ENCODE measurements at places on chromosomes 1 and 21.

GRCh38 chr21:29520171-29520570, 221.4 kb downstream of the BACH1 start:
- DNase-seq = no peak

DNA sequence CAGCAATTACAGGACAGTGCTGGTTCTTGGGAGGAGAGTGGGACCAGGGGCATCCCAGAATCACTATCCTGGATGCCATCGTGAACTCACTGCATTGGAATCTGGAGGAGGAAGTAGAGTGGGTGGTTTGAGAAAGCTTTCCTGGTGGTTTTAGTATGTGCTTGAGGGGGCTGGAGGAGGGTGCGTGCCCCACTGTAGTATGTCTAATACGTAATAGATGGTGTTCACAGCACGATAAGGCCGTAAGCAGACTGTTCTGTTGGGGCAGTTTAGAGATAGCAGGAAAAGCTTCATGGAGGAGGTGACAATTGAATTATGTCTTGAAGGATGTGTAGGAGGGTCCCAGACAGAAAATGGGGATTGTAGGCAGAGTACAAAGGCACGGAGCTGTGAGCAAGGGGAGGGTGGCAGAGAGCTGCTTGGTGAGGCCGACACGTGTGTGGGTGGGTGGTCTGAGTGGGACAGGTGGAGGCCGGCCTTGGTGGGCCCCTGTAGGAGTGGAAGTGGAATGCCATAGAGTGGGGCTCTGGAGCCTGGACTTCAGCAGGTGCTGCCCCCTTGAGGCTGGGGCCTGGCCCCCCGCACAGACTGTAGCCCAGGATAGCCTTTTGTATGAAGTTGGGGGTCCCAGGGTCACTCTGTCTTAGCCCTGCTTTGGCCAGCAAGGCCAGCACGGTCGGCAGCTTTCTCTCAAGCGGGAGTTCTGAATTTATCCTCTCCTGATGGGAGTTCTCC, 37.0 kb downstream of the IL6R start:
- DNase-seq = no peak

GRCh38 chr1:218402786-218403120, 57.6 kb downstream of the TGFB2 start:
- DNase-seq = no peak

- no peak for DNase-seq
Measured at GRCh38 chr1:184767591-184767990, 12.9 kb upstream of the EDEM3 start.

DNA sequence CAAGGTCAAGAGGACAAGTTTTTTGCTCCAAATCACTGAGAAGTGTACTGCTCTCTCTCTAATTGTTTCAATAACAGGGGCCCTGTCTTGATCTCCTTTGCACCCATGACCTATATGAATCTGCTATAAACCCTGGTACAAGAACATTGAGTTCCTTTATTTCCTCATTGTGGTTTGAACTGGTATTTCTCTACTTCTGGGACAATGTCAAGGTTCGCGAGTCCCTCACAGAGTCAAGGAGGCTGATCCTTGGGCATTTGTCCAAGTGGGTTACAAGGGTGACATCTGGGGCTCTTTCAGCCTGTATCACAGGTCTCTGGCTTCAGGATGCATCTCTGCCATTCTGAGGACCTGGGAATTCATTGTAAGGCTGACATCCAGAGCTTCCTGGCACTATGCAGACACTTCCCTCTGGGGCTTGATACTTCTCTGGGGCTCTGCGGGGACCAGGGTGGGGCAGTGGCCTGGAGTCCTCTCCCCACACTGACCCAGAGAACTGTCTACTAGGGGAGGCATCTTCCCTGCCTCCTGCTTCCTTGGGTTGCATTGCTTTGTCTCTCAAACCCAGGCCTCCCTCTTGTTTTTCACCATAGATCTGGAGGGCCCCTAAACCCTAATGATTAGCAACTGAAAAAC, 22.5 kb upstream of the ZNF648 start:
- DNase-seq = no peak

DNA sequence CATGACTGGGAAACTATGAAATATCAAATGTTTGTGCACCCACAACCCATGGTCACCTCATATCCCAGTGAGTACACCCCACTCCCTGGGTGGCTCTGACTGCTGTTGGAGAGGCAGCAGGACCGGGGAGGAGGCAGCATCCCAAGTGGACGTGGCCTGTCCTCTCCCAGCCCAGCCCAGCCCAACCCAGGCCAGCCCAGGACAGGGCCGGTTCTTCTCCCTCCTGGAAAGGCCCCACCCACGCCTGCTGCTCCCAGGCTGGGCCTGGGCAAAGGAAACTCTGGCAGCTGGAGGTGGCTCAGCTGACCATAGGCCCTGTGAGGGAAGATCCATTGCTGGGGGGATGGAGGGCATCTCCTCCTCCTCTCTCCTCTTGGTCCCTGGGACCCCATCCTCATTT, 19.1 kb downstream of the MATN1 start:
- no peak for DNase-seq

- DNase-seq = peak; percentile 25
Measured at GRCh38 chr1:70358921-70359564, 4.5 kb upstream of the ANKRD13C start.

GRCh38 chr21:14688412-14688811, 142.3 kb upstream of the SAMSN1 start:
- no peak for DNase-seq

DNA sequence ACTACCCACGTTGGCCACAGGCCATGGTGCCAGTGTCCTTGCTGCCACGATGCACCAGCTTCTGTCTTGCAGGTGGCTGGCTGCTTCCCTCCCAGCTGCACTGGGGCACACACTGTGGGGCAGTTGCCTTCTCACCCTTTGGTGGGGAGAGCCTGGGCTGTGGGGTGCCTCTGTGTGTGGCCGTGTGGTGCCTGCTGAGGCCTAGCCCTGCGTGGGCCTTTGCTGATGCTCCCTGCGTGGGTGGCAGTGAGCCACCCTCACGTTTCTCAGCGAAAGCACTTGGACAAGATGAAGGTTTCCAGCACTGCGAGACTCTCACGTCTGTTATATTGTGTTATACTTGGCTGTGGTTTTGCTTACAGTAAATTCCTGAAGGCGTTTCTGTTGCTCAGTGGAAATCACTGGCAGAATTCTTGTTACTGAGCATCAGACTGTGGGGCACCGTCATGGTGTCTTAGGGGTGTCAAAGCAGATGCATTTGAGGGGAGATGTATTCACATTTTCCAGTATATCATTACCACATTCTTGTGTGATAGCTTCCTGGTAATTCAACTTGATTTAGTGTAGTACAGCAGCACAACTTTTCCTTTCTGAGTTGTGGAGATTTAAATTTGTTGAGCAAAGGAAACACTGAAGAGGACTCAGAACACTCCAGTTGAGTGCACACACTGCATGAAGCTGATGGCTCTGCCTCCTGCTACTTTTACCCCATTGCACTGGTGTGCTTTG, 124.7 kb downstream of the PCBP3 start:
- DNase-seq = peak; percentile 11

DNA sequence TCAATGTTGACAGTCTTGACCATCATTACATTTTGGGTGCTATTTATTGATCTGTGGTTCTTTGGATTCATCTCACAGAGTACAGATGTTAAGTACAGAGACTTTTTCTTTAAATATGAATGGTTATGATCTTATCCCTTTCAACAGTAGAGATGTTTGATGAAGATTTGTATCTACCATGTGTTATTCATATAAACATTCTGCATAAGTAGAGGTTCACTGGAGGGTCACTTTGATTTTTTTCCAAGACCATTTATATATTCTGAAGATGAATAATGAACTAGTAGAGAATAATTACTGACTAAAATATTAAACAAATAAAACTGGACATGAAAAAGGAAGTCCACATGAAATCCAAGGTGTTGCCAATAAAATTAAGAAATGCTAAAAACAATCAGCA, 28.6 kb upstream of the HUNK start:
- DNase-seq = no peak

- no peak for DNase-seq
Measured at GRCh38 chr1:150156868-150157603, 7.3 kb downstream of the PLEKHO1 start.

GRCh38 chr1:20280906-20281305, 9.8 kb upstream of the VWA5B1 start:
- DNase-seq = no peak

GRCh38 chr1:151501474-151501873, 9.7 kb upstream of the CGN start:
- no peak for DNase-seq

DNA sequence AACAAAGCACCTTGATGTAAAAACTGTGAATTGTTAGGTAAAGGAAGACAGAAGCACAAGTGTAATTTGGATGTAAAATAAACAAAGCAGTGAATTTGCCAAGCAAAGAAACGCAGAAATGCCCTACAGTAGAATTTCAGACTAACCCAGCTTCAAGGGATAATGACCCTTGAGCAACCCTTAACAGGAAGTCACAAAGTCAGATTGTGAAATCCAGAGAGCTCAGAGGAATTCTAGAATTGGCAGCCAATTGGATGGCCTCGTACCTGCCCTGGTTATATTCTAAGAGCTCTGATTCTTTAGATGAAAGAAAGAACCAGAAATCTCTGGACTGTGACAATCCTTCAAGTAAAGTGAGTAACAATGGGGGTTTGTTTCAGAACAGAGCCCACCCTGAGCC, 152.7 kb upstream of the CHRM3 start:
- no peak for DNase-seq

GRCh38 chr1:170789063-170789462, 125.1 kb downstream of the PRRX1 start:
- no peak for DNase-seq

DNA sequence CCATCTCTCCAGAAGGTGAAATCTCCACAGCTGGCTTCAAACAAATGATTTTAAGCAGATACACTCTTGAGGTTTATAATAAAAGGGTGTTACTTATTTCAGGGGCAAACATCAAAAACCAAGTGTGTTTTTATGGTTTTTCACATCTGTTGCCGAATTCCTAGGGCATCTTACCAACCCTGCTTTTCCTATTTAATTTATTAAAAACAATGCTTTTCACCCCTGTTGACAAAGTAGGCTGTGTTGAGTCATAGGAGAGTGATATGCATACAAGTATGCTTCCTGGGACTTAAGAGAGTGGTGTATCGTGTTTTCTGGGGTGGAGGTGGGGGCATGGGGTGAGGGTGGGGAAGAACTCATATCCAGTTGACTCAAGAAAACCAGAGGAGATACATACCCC, 29.3 kb upstream of the IL20 start:
- no peak for DNase-seq

- DNase-seq = no peak
Measured at GRCh38 chr1:164654200-164654599, 95.2 kb downstream of the PBX1 start.

GRCh38 chr1:1073743-1074587, at the start of gene RNF223:
Gene RNF223 (minus strand): TSS chr1:1074306. CDS start chr1:1072566, 1,740 bp downstream.
- DNase-seq = no peak

DNA sequence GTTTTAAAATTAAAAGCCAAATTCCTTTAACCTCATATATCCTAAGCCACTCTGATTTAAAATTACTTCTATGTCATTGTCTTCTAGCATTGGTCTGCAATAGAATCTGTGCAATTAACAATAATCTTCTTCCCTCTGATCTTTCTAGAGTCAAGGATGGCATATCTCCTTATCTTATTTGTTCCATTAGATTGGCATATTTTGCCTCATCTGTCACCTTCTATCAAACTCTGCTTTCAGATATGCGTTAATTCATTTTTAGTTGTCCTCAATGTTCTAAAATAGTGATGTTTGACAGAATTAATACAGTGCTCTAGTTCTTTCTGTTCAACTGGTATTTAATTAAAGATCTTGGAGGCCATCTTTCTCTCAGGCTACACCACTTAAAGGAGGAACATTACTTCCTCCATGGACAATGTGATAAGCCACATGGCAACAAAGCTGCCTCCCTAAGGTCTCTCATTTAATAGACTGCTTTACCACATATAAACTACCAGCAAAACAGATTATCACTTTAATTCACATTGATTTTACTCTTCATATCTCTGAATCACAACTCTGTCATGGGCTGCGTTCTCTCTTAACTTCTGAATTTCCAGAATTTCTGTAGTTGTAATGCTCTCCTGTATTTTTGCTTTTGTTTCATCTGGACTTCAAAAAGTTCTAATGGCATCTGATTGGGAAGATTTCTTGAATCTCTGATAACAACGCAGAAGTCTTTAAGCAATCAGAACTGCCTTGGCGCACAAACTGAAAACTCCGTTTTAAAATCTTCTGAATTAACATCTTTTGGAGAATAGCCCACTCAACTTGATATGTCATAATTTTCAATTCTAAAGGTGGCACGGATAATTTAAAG, 2.8 kb downstream of the NRIP1 start:
- DNase-seq = no peak

- no peak for DNase-seq
Measured at GRCh38 chr1:38152351-38153065, 105.9 kb upstream of the POU3F1 start.

DNA sequence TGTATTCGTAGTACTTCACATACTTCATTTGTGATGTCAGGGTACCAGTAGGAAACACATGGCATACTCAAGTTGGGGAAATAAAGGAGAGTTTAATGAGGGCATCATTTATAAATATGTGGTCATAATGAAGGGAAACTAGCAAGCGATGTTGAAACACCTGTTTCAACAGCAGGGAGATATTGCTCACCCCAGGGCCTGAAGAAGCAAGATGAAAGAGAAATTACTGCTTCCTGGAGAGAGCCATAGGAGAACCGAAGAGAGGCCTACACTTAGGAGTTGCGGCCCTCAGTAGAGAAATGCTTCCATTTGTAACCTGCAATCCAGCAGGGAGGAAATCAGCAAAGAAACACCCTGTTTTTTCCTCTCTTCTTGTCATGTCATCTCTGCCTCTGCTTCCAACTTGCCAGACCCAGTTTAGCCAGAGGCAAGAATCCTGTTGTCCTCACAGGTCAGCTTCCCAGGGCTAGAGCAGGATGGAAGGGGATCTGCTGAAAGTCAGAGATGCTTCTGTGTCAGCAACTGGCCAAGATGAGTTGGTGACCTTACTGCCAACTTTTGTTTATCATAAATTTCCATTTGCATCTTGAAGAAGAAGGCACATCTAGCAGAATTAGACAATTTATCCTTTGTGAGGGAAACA, 67.6 kb upstream of the TSPAN2 start:
- DNase-seq = no peak

DNA sequence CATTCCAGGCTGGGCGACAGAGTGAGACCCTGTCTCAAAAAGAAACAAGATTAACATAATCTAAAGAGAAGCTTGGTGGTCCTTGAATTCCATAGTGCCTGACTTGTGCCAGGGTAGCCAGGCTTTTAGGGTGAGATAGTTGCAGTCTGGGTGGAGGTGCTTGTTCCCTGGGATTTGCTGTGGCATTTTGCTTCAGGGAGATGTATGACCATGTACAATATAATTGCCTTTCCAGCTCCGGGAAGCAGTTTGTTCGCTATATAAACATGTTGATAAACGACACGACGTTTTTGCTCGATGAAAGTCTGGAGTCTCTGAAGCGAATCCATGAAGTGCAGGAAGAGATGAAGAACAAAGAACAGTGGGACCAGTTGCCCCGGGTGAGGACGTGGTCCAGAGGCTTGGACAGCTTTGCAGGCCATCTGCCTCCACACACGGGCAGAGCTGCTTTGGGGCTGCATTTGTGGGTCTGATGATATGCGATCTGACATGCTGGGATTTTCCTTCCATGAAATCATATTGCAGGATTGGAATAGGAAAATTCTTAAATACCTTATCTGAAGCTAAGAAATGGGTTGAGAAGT, 49.4 kb upstream of the KIF1B start:
- no peak for DNase-seq
